Diencephalon (tissue), 1 donor: ENCODE measurements at places on chromosomes 12 and 14. TPM values are rescaled to one million over a fixed set of nuclear protein-coding genes. Genes with fewer than 3 reads are reported as not detected.

The ANKS1B gene
- total RNA-seq: 298 TPM

The SLC8A3 gene
- total RNA-seq: 70.4 TPM

The ZDHHC22 gene
- total RNA-seq: 31.1 TPM

The PAPLN gene
- 1.4 TPM for total RNA-seq

The NIN gene
- 31.8 TPM for total RNA-seq

The PABPN1 gene
- total RNA-seq: 92.3 TPM

The LTA4H gene
- 43.6 TPM for total RNA-seq
